ENCODE measurements at places on chromosomes 2 and 18. TPM values are rescaled to one million over a fixed set of nuclear protein-coding genes. Genes with fewer than 3 reads are reported as not detected.

DNA sequence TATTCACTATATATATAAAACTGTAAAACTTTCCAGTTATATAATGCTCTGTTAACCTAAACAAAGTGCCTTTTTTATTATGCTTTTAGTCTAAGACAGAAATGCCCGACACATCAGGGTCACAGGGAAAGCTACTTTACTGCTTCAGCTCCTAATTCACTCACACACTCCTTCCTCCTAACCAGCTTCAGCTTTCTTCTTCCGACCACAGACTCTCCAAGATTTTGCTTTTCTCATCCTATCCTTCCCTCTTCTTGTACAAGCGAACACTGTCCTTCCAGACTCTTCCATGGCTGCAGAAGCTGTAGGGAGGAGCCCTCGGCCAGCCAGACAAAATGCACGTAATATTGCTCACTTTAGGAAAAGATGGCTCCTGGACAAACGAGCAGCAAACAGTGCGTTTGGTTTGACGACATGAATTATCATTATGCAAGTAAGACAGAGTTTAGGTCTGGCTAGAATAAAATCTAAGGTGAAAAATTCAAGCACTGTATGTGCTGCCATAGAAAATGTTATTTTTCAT lies 47.5 kb upstream of the HNRNPA3 start:
- DNase-seq = no peak
- no peak overlapping the region for H3K27ac ChIP-seq
- peaks cover 34% of the 10 kb centered on the region for H3K4me1 ChIP-seq
- no peak overlapping the region for H3K4me3 ChIP-seq

Gene CD302
- 10.6 TPM for total RNA-seq

GRCh38 chr2:20584399-20585358 lies 66.2 kb downstream of the HS1BP3 start:
- peak; percentile 77 for DNase-seq
- H3K4me3 ChIP-seq = no peak overlapping the region
- peak overlapping the region; percentile 87 for H3K27ac ChIP-seq
- peaks cover 59% of the 10 kb centered on the region for H3K4me1 ChIP-seq
- H3K27me3 ChIP-seq = no peaks in the 10 kb centered on the region
- H3K36me3 ChIP-seq = no peaks in the 10 kb centered on the region

- H3K36me3 ChIP-seq = no peaks in the 10 kb centered on the region
- no peaks in the 10 kb centered on the region for H3K27me3 ChIP-seq
- H3K4me3 ChIP-seq = peak overlapping the region; percentile 94
- H3K4me1 ChIP-seq = peaks cover 55% of the 10 kb centered on the region
- H3K27ac ChIP-seq = peak overlapping the region; percentile 93
These were observed 1.2 kb upstream of the TANC1 start for GRCh38 chr2:158967114-158967730.

Gene UGT1A1
- not detected for total RNA-seq

Gene TBC1D8
- 7.3 TPM for total RNA-seq

Gene ITGAV
- total RNA-seq = 289 TPM

- peaks cover 24% of the 10 kb centered on the region for H3K36me3 ChIP-seq
- peak overlapping the region; percentile 62 for H3K27ac ChIP-seq
- H3K4me3 ChIP-seq = no peak overlapping the region
- peaks cover 73% of the 10 kb centered on the region for H3K4me1 ChIP-seq
- no peak for DNase-seq
These were observed 133.9 kb downstream of the MAP4K4 start for GRCh38 chr2:101831351-101831865.

GRCh38 chr2:235701206-235701981 lies 207.6 kb downstream of the AGAP1 start:
- no peak for DNase-seq
- H3K4me3 ChIP-seq = no peak overlapping the region
- no peak overlapping the region for H3K27ac ChIP-seq
- peaks cover 21% of the 10 kb centered on the region for H3K4me1 ChIP-seq

DNA sequence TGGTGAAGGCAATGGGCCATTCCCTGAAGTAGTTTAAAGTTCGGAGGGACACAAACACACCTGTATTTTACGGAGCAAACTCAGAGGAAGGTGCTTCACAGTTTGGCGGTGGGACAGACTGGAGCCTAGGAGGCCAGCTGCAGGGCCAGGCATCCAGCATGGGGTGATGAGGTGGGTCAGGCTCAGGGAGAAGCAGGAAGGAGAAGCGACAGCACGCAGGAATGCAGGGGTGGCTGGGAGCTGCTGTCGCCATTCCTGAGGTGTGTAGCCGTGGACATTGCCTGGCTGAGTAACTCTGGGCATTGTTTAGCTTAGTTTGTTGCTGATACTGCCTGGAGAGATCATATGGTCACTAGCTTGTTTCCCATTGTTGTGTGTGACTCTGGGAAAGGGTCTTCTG lies 35.8 kb upstream of the METTL21A start:
- no peaks in the 10 kb centered on the region for H3K4me1 ChIP-seq
- H3K27ac ChIP-seq = no peak overlapping the region
- no peaks in the 10 kb centered on the region for H3K36me3 ChIP-seq
- H3K27me3 ChIP-seq = no peaks in the 10 kb centered on the region
- no peak overlapping the region for H3K4me3 ChIP-seq
- no peak for DNase-seq

Gene FBXO15
- 0.92 TPM for total RNA-seq

DNA sequence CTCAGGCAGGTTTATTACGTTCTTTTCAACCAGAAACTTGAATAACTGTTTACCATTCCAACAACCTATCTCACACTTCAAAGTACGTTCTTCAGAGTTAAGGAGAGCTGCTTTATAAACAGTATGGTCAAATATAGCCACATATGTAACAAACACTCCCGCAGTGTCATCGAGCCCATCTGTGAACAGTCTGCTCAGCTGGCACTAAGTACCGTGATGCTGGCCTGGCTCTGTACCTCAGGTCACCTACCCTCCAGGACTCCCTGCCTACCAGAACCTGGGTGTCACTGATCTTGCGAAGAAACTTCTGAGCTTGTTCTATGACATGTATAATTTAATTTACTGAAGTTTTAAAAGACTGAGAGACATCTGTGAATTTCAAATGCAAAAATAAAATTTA lies 71.4 kb downstream of the SEPTIN10 start:
- no peak overlapping the region for H3K4me3 ChIP-seq
- no peak for DNase-seq
- H3K27ac ChIP-seq = no peak overlapping the region
- peaks cover 3% of the 10 kb centered on the region for H3K36me3 ChIP-seq

DNA sequence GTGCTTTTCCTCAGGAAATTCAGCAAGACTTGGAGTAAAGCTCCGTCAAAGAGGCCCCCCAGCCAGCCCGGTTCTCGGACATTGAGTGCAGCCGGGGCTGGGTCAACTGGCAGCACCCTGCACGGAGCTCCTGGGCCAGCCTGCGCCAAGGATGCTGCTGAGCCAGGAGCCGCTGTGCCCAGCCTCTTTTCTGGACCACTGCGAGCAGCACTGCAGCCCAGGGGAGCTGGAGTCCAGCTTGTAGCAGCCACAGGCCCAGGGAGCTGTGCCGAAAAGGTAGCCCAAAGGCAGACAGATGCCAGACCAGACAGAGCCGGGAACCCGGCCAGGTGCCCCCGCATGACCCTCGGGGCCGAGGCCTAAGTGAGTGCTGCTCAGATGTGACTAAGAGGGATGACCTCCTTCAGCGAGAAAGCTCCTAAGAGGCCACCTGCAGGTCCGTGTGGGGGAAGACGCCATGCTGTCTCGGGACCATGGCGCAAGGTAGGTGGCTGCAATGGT lies 7.3 kb downstream of the CLHC1 start:
- H3K27me3 ChIP-seq = no peaks in the 10 kb centered on the region
- H3K4me3 ChIP-seq = no peak overlapping the region
- peaks cover 4% of the 10 kb centered on the region for H3K36me3 ChIP-seq
- peak overlapping the region; percentile 85 for H3K27ac ChIP-seq
- DNase-seq = no peak

- H3K27ac ChIP-seq = peak overlapping the region; percentile 81
- no peak overlapping the region for H3K4me3 ChIP-seq
- H3K36me3 ChIP-seq = peaks cover 4% of the 10 kb centered on the region
- DNase-seq = no peak
These were observed 17.2 kb downstream of the LTBP1 start for GRCh38 chr2:32963941-32964340.

GRCh38 chr2:211928201-211928600 lies 610.4 kb downstream of the ERBB4 start:
- no peak overlapping the region for H3K27ac ChIP-seq
- H3K4me3 ChIP-seq = no peak overlapping the region
- no peak for DNase-seq
- H3K36me3 ChIP-seq = no peaks in the 10 kb centered on the region
- peaks cover 9% of the 10 kb centered on the region for H3K4me1 ChIP-seq

GRCh38 chr18:49214058-49214457 lies 246.4 kb downstream of the DYM start:
- no peaks in the 10 kb centered on the region for H3K27me3 ChIP-seq
- no peak for DNase-seq
- no peak overlapping the region for H3K27ac ChIP-seq
- H3K4me3 ChIP-seq = no peak overlapping the region
- peaks cover 4% of the 10 kb centered on the region for H3K36me3 ChIP-seq

DNA sequence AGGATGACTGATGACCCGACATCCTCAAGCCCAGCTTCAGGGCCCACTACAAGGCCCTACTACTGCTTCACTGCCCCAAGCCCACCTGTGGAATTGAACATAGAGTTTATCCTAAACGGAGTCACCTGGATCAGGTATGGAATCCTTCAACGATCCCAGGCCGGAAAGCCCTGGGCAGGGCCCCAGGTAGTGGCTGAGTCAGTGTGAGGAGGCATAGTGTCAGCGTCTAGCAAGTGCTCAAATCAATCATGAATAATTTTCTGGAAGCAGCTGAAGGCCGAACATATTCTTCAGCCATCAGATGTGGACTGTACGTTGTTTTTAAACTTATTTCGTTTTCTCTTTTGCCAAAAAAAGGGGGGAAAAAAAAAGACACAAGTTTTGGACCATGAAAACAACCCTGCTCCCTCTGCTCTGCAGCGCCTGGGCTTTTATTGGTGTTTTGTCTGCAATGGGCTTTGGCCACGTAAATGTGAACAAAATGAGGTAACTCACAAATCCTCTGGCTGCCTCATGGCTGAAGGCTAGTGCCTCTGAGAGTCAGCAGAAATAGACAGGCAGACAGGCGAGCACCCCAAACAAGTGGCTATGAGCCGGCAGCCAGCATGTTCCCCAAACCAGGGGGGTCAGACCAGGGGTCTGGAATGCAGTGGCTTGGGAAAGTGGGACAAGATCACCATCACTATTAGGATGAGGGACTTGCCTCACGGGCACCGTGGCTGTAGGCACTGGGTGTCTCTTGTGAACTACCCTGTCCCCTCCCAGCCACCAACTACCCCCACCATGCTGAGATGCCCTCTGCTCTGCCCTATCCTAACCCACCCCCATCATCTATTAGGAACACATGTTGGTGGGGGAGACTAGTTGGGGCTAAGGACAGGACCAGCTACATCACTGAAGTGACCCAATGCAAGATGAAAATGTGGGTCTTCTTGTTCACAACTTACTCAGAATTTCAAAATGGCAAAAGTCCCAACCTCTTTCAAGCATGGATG lies 51.4 kb downstream of the TTC32 start:
- H3K4me3 ChIP-seq = no peak overlapping the region
- no peak for DNase-seq
- H3K27ac ChIP-seq = no peak overlapping the region
- H3K27me3 ChIP-seq = no peaks in the 10 kb centered on the region
- no peaks in the 10 kb centered on the region for H3K36me3 ChIP-seq

Gene ABCG8
- not detected for total RNA-seq

GRCh38 chr2:227781841-227782240 lies 31.8 kb upstream of the CCL20 start:
- DNase-seq = no peak
- H3K36me3 ChIP-seq = no peaks in the 10 kb centered on the region
- peaks cover 1% of the 10 kb centered on the region for H3K27me3 ChIP-seq

Gene SLC11A1
- total RNA-seq = 0.10 TPM

- no peaks in the 10 kb centered on the region for H3K4me1 ChIP-seq
- H3K4me3 ChIP-seq = no peak overlapping the region
- peaks cover 33% of the 10 kb centered on the region for H3K27me3 ChIP-seq
- DNase-seq = no peak
These were observed 31.8 kb upstream of the TMEM131 start for GRCh38 chr2:98027538-98027937.

- H3K27me3 ChIP-seq = peaks cover 3% of the 10 kb centered on the region
- H3K27ac ChIP-seq = no peak overlapping the region
- no peak for DNase-seq
- H3K36me3 ChIP-seq = peaks cover 8% of the 10 kb centered on the region
- no peak overlapping the region for H3K4me3 ChIP-seq
- H3K4me1 ChIP-seq = peaks cover 6% of the 10 kb centered on the region
These were observed 15.2 kb upstream of the ANKRD53 start for GRCh38 chr2:70962885-70963878.

- no peak overlapping the region for H3K4me3 ChIP-seq
- no peak for DNase-seq
- H3K27ac ChIP-seq = no peak overlapping the region
- H3K36me3 ChIP-seq = no peaks in the 10 kb centered on the region
These were observed 3.0 kb upstream of the ASB1 start for GRCh38 chr2:238423561-238424312.

DNA sequence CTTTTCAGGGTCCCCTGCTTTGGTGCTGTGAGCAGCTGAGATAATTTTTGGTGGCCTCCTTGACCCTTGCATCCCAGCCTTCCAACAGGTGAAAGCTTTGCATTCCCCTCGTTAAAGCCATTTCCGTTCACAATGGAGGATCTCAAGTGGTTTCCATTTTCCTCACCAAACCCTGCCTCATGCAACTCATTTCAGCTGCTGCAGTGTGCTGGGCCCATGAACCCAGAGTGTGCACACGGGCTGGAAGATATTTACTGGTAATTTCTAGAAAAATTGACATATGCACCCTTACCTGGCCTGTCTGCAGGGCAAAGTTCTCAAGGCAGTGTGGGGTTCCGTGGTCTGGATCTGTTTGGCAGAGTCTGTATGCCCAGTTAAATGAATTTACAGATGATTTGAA lies 246.8 kb upstream of the HS6ST1 start:
- peaks cover under 1% of the 10 kb centered on the region for H3K36me3 ChIP-seq
- no peak overlapping the region for H3K4me3 ChIP-seq
- H3K4me1 ChIP-seq = peaks cover 15% of the 10 kb centered on the region

Gene KCNK3
- 2.9 TPM for total RNA-seq

DNA sequence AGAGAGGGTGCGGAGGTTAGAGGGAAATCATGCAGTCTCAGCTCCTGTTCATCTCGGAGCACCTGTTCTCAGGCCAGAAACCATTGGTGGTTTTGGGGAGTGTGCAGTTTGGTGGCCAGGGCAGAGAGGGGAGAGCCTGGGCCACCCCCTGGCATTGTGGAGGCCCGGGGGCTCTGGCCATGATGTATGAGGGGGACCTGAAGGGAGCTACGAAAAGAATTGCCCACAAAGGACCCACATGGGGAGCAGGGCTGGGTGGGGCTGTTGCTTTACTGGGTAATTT lies 87.7 kb downstream of the DGKD start:
- no peak for DNase-seq
- H3K27ac ChIP-seq = no peak overlapping the region
- peaks cover 30% of the 10 kb centered on the region for H3K36me3 ChIP-seq
- H3K4me3 ChIP-seq = no peak overlapping the region
- H3K4me1 ChIP-seq = peaks cover 20% of the 10 kb centered on the region

DNA sequence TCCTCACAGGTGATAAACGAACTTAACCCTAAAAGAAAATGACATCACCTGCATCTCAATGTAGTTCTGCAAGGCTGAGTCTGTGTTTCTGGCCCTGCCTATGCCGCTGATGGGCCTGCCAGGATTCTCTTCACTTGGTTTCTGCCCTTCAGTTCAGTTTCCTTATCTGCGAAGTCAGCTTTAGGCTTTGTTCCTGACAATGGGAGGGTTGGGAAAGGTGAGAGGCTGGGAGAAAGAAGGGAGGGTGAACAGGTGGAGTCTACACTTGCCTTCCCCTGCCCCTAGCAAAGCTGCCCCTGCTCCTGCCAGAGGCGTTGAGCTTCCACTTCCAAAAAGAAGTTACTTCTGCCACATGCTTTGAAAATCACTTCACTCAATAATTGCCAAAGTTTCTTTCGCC lies 124.0 kb upstream of the APCDD1 start:
- H3K27me3 ChIP-seq = peaks cover 5% of the 10 kb centered on the region
- no peak for DNase-seq
- H3K27ac ChIP-seq = no peak overlapping the region
- H3K36me3 ChIP-seq = no peaks in the 10 kb centered on the region
- no peak overlapping the region for H3K4me3 ChIP-seq

Gene MOGAT1
- total RNA-seq = not detected

Measured in chondrocyte (in vitro differentiated cells).